Gastroesophageal sphincter (tissue), 4 donors: ENCODE measurements at places on chromosomes 16 and 17. TPM values are rescaled to one million over a fixed set of nuclear protein-coding genes. Genes with fewer than 3 reads are reported as not detected.
A peak's percentile ranks its signal among the peaks of the same experiment; 100 is the strongest.

GRCh38 chr17:17783825-17784656, 52.7 kb downstream of the SREBF1 start:
- H3K4me1 ChIP-seq, result peaks cover 50% of the 10 kb centered on the region
- H3K27ac ChIP-seq, result peak overlapping the region; percentile 90
- H3K27me3 ChIP-seq, result no peaks in the 10 kb centered on the region
- no peak for ATAC-seq
- peak overlapping the region; percentile 62 for H3K4me3 ChIP-seq

DNA sequence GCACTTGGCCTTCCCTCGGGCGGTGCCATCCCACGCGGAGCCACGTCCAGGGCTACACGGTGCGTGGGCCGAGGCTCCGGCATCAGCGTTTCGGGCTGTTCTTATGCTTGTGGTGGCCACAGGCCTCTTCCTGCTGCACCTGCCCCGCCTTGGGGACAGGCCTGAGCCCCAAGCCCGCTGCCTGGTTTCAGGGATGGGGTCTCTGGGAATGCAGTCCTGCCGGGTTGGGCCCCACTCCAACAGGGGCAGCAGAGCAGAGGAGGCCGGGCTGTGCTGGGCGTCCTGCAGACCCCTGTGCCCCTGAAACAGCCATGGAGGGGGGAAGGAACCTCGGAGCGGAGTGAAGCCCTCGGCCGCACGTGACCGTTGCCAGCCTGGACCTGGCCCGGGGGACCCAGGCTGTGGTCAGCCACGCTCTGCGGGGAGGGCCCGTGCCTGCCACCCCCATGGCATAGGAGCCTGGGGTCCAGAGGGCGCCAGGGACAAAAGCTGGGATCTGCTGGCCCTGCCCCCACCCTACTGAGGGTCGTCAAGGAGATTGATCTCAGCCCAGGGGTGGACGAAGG, 453 bp upstream of the WFIKKN1 start:
- ATAC-seq, result no peak
- peaks cover 23% of the 10 kb centered on the region for H3K4me1 ChIP-seq
- peaks cover 65% of the 10 kb centered on the region for H3K36me3 ChIP-seq
- no peak overlapping the region for H3K27ac ChIP-seq
- peaks cover 19% of the 10 kb centered on the region for H3K27me3 ChIP-seq

The CD300LB gene
- total RNA-seq, result not detected

DNA sequence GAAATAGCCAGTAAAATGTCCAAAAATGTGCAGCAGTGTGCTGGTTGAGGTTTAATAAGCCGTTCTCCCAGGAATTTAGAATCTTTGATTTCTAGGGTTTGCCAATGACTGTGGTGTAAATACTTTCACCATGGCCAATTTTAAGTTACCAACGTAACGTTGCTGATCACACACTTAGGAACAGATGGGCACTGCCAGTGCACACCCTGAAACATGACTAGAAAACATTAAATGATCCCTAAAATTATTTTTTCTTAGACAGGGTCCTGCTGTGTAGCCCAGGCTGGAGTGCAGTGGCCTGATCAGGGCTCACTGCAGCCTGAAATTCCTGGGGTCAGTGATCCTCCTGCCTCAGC, 3.2 kb downstream of the CA5A start:
- H3K36me3 ChIP-seq, result no peaks in the 10 kb centered on the region
- ATAC-seq, result no peak
- no peaks in the 10 kb centered on the region for H3K4me1 ChIP-seq
- peaks cover 27% of the 10 kb centered on the region for H3K27me3 ChIP-seq
- no peak overlapping the region for H3K4me3 ChIP-seq

- H3K4me3 ChIP-seq, result no peak overlapping the region
- H3K36me3 ChIP-seq, result no peaks in the 10 kb centered on the region
- peaks cover 15% of the 10 kb centered on the region for H3K4me1 ChIP-seq
- peak overlapping the region; percentile 14 for H3K27ac ChIP-seq
Observed at GRCh38 chr17:2939714-2940351, 123.6 kb downstream of the OR1D5 start.

DNA sequence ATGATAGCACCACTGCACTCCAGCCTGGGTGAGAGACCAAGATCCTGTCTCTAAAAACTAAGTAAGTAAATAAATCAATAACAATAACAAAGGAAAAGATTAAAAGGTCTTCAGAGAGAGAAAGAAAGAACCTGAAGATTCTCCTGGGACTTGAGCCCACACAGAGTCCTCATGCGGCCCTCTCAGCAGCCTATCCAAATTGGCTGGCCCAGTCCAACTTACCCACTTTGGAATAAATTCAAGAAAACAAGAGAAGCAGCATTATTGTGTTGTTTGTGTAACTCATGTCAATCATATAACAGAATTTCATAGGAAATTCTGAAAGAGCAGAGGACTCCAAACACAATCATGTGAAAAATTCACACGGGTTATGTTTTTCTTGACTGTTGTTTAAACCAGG, 3.8 kb downstream of the SLX4 start:
- H3K27me3 ChIP-seq, result no peaks in the 10 kb centered on the region
- H3K27ac ChIP-seq, result no peak overlapping the region
- H3K36me3 ChIP-seq, result peaks cover 37% of the 10 kb centered on the region
- H3K4me3 ChIP-seq, result no peak overlapping the region
- no peak for ATAC-seq

DNA sequence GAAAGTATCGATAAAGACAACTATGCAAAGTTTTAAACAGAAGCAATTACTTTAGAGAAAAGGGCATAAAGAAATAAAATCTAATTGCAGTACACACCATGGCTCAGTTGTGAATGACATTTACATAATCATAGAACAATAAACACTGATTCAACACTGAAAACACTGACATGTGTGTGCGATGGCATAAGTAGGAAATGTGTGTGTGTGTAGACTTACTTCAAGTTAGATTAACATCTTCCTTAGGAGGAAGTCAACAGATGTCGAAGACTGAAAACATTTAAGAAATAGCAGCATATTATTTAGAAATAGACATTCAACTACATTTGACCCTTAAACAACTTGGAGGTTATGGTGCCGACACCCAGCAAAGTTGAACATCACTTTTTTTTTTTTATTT, 172.4 kb downstream of the STX8 start:
- no peak for ATAC-seq
- H3K27me3 ChIP-seq, result no peaks in the 10 kb centered on the region
- H3K4me1 ChIP-seq, result no peaks in the 10 kb centered on the region
- H3K36me3 ChIP-seq, result no peaks in the 10 kb centered on the region
